ENCODE measurements at places on chromosomes 12 and 14. TPM values are rescaled to one million over a fixed set of nuclear protein-coding genes. Genes with fewer than 3 reads are reported as not detected.
A peak's percentile ranks its signal among the peaks of the same experiment; 100 is the strongest.

PRIMA1 gene
- not detected for total RNA-seq

KRT83 gene
- not detected for total RNA-seq

ACACB gene
- 7.8 TPM for total RNA-seq

AKAP6 gene
- 1.4 TPM for total RNA-seq

TMEM229B gene
- total RNA-seq, result 3.2 TPM

DNA sequence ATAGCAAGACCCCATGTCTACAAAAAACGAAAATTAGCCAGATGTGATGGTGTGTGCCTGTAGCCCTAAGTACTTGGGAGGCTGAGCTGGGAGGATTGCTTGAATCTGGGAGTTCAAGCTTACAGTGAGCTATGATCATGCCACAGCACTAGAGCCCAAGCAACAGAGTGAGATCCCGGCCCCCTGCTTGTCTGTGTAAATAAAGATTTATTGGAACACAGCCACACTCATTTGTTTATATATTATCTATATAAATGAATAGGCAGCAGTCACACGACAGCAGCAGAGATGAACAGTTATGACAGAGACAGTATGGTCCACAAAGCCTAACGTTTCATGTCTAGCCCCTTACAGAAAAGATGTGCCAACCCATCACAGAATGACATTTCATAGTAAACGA is 14.8 kb downstream of the DDX54 start:
- H3K27me3 ChIP-seq, result no peaks in the 10 kb centered on the region
- no peaks in the 10 kb centered on the region for H3K4me1 ChIP-seq
- no peak for DNase-seq
- H3K36me3 ChIP-seq, result peaks cover 59% of the 10 kb centered on the region

DNA sequence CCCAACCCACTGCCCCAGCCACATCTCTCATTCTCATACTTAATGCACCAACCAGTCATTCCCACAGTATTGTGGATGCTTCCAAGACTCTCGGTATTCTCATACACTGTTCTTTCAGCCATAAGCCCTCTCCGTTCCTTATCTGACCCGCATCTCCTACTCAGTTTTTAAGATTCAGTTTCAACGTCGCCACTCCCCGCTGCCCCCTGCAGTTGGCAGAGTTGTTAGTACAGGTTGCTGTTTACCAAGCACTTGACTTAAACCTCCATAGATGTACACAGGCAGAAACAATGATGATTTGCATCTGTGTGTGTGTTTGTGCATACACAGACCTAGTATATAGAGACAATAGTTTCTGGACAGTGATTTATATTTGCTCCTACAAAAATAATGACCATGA is 40.2 kb downstream of the PAH start:
- no peaks in the 10 kb centered on the region for H3K4me1 ChIP-seq
- no peaks in the 10 kb centered on the region for H3K36me3 ChIP-seq
- no peak for DNase-seq
- H3K27me3 ChIP-seq, result no peaks in the 10 kb centered on the region

DNA sequence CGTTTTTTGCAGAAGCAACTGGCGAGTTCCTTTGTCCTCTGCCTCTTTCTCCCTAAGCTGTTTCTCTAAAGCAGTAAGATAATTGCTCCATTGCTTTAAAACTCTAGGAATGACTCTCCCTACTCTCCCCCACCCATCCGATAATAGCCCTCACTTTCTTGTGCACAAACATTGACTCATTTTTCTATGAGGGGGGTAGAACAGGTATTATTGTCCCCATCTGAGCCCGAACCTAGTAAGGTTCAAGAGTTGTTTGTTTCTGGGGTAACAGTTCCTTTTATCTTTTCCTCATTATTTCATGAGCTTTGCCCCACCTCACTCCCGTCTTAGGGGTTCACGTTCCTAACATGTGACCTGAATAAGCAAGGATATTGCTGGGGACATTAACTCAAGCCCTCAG is 190.6 kb downstream of the EMP1 start:
- H3K4me3 ChIP-seq, result no peak overlapping the region
- no peaks in the 10 kb centered on the region for H3K4me1 ChIP-seq
- H3K27me3 ChIP-seq, result no peaks in the 10 kb centered on the region
- no peak overlapping the region for H3K27ac ChIP-seq
- no peaks in the 10 kb centered on the region for H3K36me3 ChIP-seq

DNA sequence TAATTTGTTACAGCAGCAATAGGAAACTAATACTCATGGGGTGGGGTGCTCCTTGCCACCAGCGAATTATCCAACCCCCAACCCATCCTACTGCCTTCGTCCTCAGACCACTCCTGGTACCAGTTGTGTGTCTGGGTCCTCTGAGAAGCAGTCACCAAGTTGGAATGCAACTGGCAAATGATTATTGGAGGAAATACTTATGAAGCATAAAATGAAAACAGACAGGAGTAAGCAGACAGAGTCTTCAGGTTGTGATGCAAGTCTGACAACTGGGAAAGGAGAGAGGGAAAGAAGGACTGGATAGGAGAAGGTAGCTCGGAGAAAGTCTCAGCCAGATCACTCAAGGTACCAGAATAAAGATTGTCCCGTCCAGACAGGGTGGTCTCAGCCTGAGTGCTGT is 181.1 kb upstream of the ARID2 start:
- no peak for DNase-seq
- no peak overlapping the region for H3K27ac ChIP-seq
- no peaks in the 10 kb centered on the region for H3K36me3 ChIP-seq
- no peaks in the 10 kb centered on the region for H3K27me3 ChIP-seq
- no peaks in the 10 kb centered on the region for H3K4me1 ChIP-seq

DNA sequence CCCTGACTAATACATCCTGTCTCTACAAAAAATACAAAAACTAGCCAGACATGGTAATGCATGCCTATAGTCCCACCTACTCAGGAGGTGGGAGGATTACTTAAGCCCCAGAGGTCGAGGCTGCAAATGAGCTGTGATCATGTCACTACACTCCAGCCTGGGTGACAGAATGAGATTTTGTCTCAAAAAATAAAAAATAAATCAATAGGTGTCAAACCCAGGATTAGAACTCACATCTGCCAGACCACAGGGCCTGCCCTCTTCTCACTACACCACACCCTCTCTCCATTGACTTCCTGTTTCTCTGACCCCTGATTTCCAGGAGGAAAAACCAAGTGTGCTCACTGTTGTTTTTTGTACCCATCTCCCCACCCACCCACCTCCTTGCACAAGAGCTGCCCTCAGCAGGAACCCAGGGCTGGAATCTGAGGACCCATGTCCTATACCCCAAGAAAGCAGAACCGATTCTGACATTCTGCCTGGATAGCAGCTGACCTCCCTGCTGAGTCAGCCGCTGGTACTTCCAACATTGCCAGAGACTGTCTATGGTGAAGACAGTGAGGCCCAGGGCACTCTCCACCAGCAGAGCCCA is 6.2 kb downstream of the CMKLR1 start:
- DNase-seq, result no peak
- no peaks in the 10 kb centered on the region for H3K36me3 ChIP-seq
- H3K4me1 ChIP-seq, result peaks cover 6% of the 10 kb centered on the region

- peaks cover 4% of the 10 kb centered on the region for H3K4me1 ChIP-seq
- DNase-seq, result no peak
- no peaks in the 10 kb centered on the region for H3K27me3 ChIP-seq
Measured at GRCh38 chr12:124719231-124719630, 144.4 kb downstream of the SCARB1 start.

DNA sequence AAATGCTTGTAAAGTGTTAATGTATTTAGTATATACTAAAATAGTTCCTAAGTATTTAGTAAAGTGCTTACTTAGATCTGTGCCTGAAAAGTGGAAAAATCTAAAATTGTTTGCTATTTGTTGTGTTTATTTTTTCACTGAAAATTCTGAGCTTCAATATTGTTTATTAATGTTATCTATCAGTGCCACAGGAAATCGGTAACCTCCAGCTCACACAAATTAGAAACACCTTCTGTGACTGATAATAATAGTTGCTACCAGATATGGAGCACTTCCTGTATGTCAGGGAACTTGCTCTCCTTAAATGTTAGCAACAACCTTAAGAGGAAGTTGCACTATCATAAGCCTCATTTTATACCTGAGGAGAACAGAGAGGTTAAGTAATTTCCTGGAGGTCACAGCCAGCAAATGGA is 723 bp upstream of the LRP10 start:
- DNase-seq, result no peak
- peak overlapping the region; percentile 89 for H3K27ac ChIP-seq
- peak overlapping the region; percentile 84 for H3K4me3 ChIP-seq

DNA sequence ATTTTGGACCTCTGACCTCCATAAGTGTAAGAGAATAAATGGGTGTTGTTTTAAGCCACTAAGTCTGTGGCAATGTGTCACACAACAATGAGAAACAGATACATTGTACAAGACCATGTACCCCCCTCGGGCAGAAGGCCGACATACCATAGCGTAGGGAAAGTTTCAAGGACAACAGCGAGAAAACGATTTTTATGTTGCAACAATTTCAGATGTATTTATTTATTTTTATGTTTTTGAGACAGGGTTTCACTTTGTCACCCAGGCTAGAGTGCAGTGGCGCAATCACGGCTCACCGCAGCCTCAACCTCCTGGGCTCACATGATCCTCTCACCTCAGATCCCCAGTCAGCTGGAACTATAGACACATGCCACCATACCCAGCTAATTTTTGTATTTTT is 136.4 kb upstream of the NCOR2 start:
- peaks cover 5% of the 10 kb centered on the region for H3K27me3 ChIP-seq
- no peaks in the 10 kb centered on the region for H3K4me1 ChIP-seq
- H3K4me3 ChIP-seq, result no peak overlapping the region
- no peaks in the 10 kb centered on the region for H3K36me3 ChIP-seq
- H3K27ac ChIP-seq, result no peak overlapping the region

- no peaks in the 10 kb centered on the region for H3K36me3 ChIP-seq
- H3K27ac ChIP-seq, result no peak overlapping the region
- no peaks in the 10 kb centered on the region for H3K4me1 ChIP-seq
Measured at GRCh38 chr12:127655691-127656090, 611.3 kb upstream of the TMEM132C start.

DNA sequence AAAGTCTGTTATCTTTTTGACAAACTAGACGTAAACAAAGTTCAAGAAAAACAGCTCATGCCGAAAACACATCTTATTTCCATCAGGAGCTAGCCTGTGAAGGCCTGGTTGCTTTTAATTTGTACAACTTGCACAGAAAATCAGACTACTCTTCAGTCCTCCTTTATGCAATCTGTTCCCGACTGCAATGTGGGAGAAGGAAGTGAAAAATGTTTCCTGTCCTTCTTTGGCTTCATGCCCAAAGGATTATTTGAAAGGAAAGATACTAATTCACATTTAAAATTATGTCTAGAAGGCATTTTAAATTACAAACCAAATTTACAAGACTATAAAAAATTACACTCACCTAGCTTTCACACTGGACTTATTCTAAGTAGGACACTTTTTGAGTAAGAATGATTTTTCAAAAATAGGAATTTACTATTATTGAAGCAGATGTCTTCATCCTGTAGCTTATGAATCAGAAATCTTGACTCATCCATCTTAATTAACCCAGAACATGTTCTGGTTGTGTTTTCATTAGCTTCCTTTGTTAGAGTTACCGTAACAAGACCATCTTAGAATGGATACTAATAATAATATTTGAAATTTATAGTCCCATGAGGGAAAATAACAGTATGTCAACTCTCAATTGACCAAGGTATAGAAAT is 272.6 kb downstream of the PRKD1 start:
- H3K4me1 ChIP-seq, result no peaks in the 10 kb centered on the region
- H3K36me3 ChIP-seq, result no peaks in the 10 kb centered on the region
- H3K27me3 ChIP-seq, result no peaks in the 10 kb centered on the region
- DNase-seq, result no peak

- H3K27me3 ChIP-seq, result no peaks in the 10 kb centered on the region
- no peak overlapping the region for H3K4me3 ChIP-seq
- H3K36me3 ChIP-seq, result no peaks in the 10 kb centered on the region
- no peak overlapping the region for H3K27ac ChIP-seq
- H3K4me1 ChIP-seq, result no peaks in the 10 kb centered on the region
Measured at GRCh38 chr12:131061041-131061806, 107.5 kb downstream of the ADGRD1 start.

DNA sequence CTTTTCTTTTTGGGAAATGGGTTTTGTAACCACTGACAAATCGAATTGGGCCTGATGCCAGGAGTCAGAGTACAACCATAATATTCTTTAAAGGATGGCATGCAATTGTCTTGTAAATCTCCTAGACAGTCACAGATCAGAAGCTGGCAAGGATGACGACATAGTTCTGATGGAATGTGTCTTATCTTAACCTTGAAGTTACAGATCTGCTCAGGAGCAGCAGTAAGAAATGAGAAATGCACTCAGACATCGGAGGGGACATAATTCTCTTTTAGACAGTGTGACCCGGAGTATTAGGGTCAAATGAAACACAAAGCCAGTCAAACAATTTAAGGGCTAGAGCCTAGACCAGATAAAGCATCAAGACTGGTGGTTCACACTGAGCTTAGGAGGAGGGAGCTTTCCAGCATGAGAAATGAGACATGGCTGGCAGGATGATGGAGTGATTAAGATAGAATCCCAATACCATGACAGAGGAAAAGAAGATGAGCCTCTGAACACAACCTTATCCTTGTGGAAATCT is 17.5 kb downstream of the CBX5 start:
- H3K27ac ChIP-seq, result peak overlapping the region; percentile 41
- H3K27me3 ChIP-seq, result no peaks in the 10 kb centered on the region
- peaks cover 16% of the 10 kb centered on the region for H3K4me1 ChIP-seq
- H3K36me3 ChIP-seq, result no peaks in the 10 kb centered on the region
- no peak overlapping the region for H3K4me3 ChIP-seq
- no peak for DNase-seq

GRCh38 chr12:54201001-54201794 is 12.4 kb upstream of the SMUG1 start:
- peaks cover 17% of the 10 kb centered on the region for H3K27me3 ChIP-seq
- H3K36me3 ChIP-seq, result no peaks in the 10 kb centered on the region
- no peak overlapping the region for H3K4me3 ChIP-seq
- no peak overlapping the region for H3K27ac ChIP-seq

DNA sequence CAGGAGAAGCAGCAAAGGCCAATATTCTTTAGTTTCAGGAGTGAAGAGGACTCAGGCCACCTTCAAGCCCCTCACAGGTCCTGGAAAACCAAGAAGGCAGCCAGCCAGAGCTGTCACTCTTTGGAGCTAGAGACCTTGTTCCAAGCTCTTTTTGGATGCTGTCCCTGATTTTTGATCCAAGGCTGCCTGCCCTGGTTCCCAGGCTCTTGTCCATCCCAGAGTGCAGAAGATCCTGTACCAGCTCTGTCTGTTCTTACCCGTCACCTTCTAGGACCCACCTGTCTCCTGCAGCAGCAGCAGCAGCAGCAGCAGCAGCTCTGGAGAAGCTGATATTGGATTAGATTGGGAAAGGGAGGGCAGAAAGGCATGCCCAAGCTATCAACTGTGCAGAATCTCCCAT is 157.1 kb upstream of the NEDD1 start:
- no peaks in the 10 kb centered on the region for H3K27me3 ChIP-seq
- no peaks in the 10 kb centered on the region for H3K4me1 ChIP-seq
- H3K4me3 ChIP-seq, result no peak overlapping the region
- H3K27ac ChIP-seq, result no peak overlapping the region

- H3K4me3 ChIP-seq, result no peak overlapping the region
- H3K36me3 ChIP-seq, result peaks cover 59% of the 10 kb centered on the region
- H3K27me3 ChIP-seq, result no peaks in the 10 kb centered on the region
Measured at GRCh38 chr14:77722301-77722700, 14.4 kb downstream of the SLIRP start.

DNA sequence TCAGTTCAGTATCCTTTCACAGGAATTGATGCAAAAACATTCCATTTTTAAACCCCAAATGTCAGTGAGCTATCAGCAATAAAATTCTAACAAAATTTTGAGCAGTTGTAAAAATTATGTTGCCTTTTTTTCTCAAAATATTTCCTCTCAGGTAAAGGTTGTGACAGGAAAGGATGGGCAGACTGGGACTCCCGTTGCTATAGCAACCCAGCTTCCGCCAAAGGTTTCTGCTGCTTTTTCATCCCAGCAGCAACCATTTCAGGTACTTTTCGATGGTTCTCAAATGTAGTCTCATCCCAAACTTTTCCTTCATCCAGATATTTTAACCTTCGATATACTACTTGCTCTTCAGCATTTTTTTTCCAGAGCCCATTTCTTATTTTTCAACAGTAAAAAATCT is 13.6 kb downstream of the EP400 start:
- H3K27me3 ChIP-seq, result no peaks in the 10 kb centered on the region
- DNase-seq, result no peak
- H3K27ac ChIP-seq, result no peak overlapping the region
- H3K36me3 ChIP-seq, result peaks cover 7% of the 10 kb centered on the region

All from CD8-positive, alpha-beta memory T cell (primary cell).